Immature natural killer cell (primary cell): ENCODE measurements at places on chromosomes 4 and X.
A peak's percentile ranks its signal among the peaks of the same experiment; 100 is the strongest.

GRCh38 chr4:134735901-134736300 is 534.3 kb upstream of the PABPC4L start:
- no peaks in the 10 kb centered on the region for H3K27me3 ChIP-seq
- no peak overlapping the region for H3K4me3 ChIP-seq
- H3K4me1 ChIP-seq: no peaks in the 10 kb centered on the region
- no peak overlapping the region for H3K27ac ChIP-seq
- H3K36me3 ChIP-seq: no peaks in the 10 kb centered on the region

DNA sequence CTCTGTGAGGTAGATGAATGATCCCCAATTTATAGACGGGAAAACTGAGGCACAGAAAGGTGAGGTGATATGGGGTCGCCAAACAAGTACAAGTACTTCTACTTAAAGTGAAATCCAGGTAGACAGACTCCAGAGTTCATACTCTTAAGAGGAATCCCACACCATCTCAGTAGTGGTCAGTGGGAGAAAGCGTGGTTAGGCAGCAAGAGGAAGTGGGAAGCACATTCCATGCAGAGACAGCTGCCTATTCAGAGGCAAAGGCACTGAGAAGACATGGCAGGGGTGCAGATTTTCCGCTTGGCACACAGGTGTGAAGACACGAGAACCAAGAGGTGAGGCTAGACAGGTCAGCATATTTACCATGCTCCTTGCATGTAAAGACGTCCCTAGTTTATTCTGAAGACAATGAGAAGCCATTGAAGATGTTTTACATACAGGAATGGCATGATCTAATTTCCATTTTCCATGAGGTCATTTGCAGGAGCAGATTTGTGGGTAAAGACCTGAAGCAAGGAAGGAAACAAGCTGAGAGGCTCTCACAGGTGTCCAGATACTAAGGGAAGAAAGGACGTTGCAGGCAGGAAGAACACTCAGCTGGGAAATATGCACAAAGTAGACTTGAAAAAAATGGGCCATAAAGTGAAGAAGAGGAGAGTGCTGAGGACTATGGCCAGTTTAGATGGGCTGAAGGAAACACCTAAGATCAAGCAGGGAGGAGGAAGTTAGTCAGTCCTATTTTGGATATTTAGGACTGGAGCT is 17.3 kb upstream of the CLNK start:
- H3K4me1 ChIP-seq: peaks cover 5% of the 10 kb centered on the region
- no peak for DNase-seq
- H3K36me3 ChIP-seq: no peaks in the 10 kb centered on the region
- no peak overlapping the region for H3K27ac ChIP-seq

GRCh38 chr4:104025251-104025650 is 305.5 kb upstream of the TACR3 start:
- H3K36me3 ChIP-seq: no peaks in the 10 kb centered on the region
- no peak overlapping the region for H3K27ac ChIP-seq
- DNase-seq: no peak
- H3K27me3 ChIP-seq: peaks cover 3% of the 10 kb centered on the region
- no peaks in the 10 kb centered on the region for H3K4me1 ChIP-seq
- H3K4me3 ChIP-seq: no peak overlapping the region

DNA sequence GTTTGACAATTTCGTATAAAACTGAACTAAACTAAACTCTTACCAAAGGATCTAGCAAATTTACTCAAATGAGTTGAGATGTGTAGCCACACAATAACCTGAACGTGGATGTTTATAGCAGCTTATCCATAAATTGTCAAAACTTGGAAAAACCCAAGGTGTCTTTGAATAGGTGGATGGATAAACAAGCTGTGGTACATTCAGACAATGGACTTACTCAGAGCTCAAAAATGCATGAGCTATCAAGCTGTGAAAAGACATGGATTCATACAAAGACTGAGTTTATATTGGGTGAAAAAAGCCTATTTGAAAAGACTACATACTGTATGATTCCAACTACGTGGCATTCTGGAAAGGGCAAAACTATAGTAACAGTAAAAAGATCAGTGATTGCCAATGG is 69.5 kb downstream of the LARP1B start:
- H3K4me1 ChIP-seq: no peaks in the 10 kb centered on the region
- no peaks in the 10 kb centered on the region for H3K27me3 ChIP-seq
- DNase-seq: no peak
- no peak overlapping the region for H3K4me3 ChIP-seq
- no peak overlapping the region for H3K27ac ChIP-seq

DNA sequence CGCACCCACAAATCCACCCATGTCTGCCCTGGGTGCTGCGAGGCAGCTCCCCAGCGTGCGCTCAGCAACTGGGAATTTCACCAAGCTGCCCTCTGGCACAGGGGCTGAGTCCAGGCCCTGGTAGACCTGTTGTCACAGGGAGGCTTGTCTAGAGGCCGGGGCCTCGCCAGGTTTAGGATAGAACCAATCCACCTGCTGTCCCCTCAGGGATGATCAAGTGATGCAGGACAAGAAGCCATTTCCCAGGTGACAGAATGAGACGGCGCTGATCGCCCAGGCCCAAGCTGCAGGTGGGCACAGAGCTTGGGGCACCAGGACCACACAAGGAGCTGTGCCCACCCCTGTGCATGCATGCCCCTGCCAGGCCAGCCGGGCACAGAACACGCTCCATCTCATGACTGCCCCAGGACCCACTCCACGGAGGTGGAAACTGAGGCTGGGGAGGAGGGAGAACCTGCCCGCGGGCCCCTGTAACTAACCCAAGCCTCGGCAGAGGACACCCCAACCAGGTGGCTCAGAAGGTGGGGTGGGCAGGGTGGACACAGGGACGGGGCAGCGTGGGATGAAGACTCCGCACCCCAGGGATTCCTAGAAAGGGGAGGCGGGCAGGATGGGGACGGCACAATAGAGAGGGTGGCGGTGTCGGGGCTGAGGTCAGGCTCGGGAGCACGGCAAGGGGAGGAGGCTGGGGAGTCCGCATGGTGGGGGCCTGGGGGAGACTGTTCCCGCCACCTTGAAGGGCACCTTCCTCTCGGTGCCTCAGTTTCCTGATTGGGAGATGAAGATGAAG is 78.0 kb downstream of the ZFYVE28 start:
- no peak overlapping the region for H3K27ac ChIP-seq
- H3K27me3 ChIP-seq: peaks cover 3% of the 10 kb centered on the region
- DNase-seq: no peak
- peaks cover 11% of the 10 kb centered on the region for H3K4me1 ChIP-seq
- H3K4me3 ChIP-seq: no peak overlapping the region

- peak within 1 kb of the TSS; percentile 75 for H3K4me3 ChIP-seq
- H3K4me1 ChIP-seq: peaks cover 3% of the 10 kb centered on the region
- no peak within 1 kb of the TSS for H3K27ac ChIP-seq
- H3K36me3 ChIP-seq: no peaks in the 10 kb centered on the region
- H3K27me3 ChIP-seq: peaks cover 6% of the 10 kb centered on the region
- DNase-seq: peak; percentile 15
Observed at GRCh38 chrX:51332188-51332942, at the start of gene NUDT10. NUDT10 (plus strand) TSS chrX:51332822; CDS start chrX:51332966, 144 bp downstream.

- DNase-seq: no peak
- H3K4me1 ChIP-seq: no peaks in the 10 kb centered on the region
- H3K27ac ChIP-seq: no peak overlapping the region
- no peaks in the 10 kb centered on the region for H3K36me3 ChIP-seq
- H3K4me3 ChIP-seq: no peak overlapping the region
Observed at GRCh38 chr4:120025516-120025915, 41.1 kb downstream of the MAD2L1 start.

GRCh38 chrX:49071877-49072711 is 1.7 kb downstream of the PRAF2 start:
- peak overlapping the region; percentile 41 for H3K27ac ChIP-seq
- peaks cover 5% of the 10 kb centered on the region for H3K27me3 ChIP-seq
- no peak for DNase-seq
- H3K4me1 ChIP-seq: no peaks in the 10 kb centered on the region
- no peaks in the 10 kb centered on the region for H3K36me3 ChIP-seq
- H3K4me3 ChIP-seq: peak overlapping the region; percentile 81

DNA sequence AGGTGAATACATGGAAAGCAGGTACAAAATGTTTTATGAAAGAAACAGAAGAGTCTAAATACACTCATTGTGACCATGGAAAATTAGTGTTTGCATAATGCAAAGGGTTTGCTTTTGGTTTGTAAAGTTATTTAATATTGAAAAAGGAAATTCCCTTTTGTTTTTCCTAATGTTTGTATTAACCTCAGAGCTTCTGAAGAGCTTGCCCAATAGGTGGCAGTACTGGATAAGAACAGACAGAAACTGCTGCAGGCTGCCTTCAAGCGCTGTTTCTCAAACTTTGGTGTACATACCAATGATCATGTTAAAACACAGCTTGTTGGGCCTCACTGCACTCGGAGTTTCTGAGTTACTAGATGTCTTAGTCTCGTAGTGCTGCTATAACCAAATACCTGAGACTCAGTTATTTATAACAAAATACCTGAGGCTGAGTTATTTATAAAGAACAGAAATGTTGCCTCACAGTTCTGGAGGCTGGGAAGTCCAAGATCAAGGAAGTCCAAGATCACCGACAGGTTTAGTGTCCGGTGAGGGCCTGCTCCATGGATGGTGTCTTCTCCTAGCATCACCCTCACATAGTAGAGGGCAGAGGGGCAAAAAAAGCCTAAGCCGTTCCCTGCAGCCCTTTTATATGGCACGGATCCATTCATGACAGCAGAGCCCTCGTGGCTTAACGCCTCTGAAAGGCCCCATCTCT is 54.2 kb downstream of the SUPT20HL2 start:
- no peak overlapping the region for H3K4me3 ChIP-seq
- H3K27ac ChIP-seq: no peak overlapping the region
- no peaks in the 10 kb centered on the region for H3K36me3 ChIP-seq
- no peak for DNase-seq

GRCh38 chr4:85151371-85151770 is 184.9 kb upstream of the WDFY3 start:
- H3K4me1 ChIP-seq: no peaks in the 10 kb centered on the region
- no peaks in the 10 kb centered on the region for H3K36me3 ChIP-seq

DNA sequence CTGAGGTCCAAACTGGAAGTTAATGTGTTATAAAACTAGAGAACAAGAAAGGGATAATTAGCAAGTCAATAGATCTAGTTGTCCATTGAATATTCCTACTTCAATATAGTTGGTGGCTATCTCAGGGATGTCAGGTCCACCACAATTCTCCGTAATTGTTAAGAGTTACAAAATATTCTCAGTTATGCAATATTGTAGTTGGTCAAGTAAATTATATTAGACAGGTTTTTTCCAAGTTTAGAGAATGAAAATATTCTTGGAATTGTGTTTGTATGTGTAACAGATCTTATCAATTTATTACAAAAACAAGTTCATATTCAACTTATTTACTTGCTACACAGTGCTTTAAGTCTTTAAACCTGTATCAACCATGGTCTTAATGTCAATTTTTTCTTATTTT is 547.4 kb downstream of the SPRY1 start:
- DNase-seq: no peak
- no peak overlapping the region for H3K4me3 ChIP-seq
- no peaks in the 10 kb centered on the region for H3K36me3 ChIP-seq
- no peaks in the 10 kb centered on the region for H3K4me1 ChIP-seq
- no peak overlapping the region for H3K27ac ChIP-seq

GRCh38 chr4:166482758-166483157 is 609.7 kb downstream of the TLL1 start:
- no peak overlapping the region for H3K27ac ChIP-seq
- no peaks in the 10 kb centered on the region for H3K27me3 ChIP-seq
- no peak for DNase-seq
- no peak overlapping the region for H3K4me3 ChIP-seq
- H3K36me3 ChIP-seq: no peaks in the 10 kb centered on the region
- no peaks in the 10 kb centered on the region for H3K4me1 ChIP-seq

DNA sequence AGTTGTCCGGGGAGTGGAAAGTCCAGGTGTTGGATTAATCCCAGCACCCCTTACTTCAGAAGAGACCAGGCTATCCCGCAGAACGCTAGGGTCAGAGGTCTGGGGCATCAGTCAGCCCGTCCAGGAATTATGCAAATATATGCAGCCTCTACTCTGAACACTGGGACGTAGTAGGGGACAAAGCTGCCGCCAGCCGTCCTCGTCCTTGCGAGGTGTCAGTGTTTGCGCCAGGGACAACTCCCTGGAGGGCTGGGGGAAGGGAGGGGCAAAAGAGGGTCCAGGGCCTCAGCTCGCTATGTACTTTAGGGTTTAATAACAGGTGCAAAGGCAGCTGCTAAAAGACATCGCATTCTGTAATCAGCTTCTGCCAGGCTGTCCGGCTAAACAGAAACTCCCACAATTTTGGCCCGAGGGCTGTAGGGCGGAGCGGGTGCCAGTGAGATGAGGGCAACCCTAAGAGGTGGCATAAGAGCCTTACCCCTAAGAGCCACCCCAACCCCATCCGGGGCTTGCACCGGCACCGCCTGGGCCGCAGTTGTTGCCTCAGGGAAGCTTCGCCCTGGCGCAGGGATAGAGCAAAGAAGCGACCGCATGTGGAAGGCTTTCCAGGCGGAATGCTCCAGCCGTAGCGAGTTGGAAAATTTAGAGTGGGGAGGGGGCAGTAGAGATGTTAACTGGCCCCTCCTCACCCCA is 8.4 kb downstream of the HAND2 start:
- no peak for DNase-seq
- no peak overlapping the region for H3K27ac ChIP-seq
- H3K36me3 ChIP-seq: peaks cover 13% of the 10 kb centered on the region

GRCh38 chr4:85302756-85303155 is 172.2 kb upstream of the ARHGAP24 start:
- no peaks in the 10 kb centered on the region for H3K4me1 ChIP-seq
- peaks cover 3% of the 10 kb centered on the region for H3K36me3 ChIP-seq
- H3K4me3 ChIP-seq: no peak overlapping the region

- no peaks in the 10 kb centered on the region for H3K4me1 ChIP-seq
- H3K27me3 ChIP-seq: peaks cover 1% of the 10 kb centered on the region
- no peak for DNase-seq
- H3K27ac ChIP-seq: no peak overlapping the region
- no peak overlapping the region for H3K4me3 ChIP-seq
Observed at GRCh38 chrX:14956813-14957582, 83.8 kb downstream of the MOSPD2 start.

GRCh38 chr4:129014566-129015509 is 78.5 kb downstream of the SCLT1 start:
- no peaks in the 10 kb centered on the region for H3K27me3 ChIP-seq
- H3K36me3 ChIP-seq: peaks cover 55% of the 10 kb centered on the region
- peaks cover 9% of the 10 kb centered on the region for H3K4me1 ChIP-seq
- H3K27ac ChIP-seq: no peak overlapping the region
- H3K4me3 ChIP-seq: no peak overlapping the region

GRCh38 chr4:109125084-109125483 is 177.4 kb downstream of the COL25A1 start:
- H3K4me3 ChIP-seq: no peak overlapping the region
- H3K4me1 ChIP-seq: no peaks in the 10 kb centered on the region
- H3K27me3 ChIP-seq: peaks cover 2% of the 10 kb centered on the region
- no peak for DNase-seq

GRCh38 chr4:182421753-182422152 is 178.6 kb downstream of the TENM3 start:
- H3K27me3 ChIP-seq: no peaks in the 10 kb centered on the region
- no peak for DNase-seq
- H3K36me3 ChIP-seq: no peaks in the 10 kb centered on the region
- H3K4me3 ChIP-seq: no peak overlapping the region
- H3K4me1 ChIP-seq: no peaks in the 10 kb centered on the region

- no peak overlapping the region for H3K4me3 ChIP-seq
- no peak for DNase-seq
- no peak overlapping the region for H3K27ac ChIP-seq
- H3K27me3 ChIP-seq: no peaks in the 10 kb centered on the region
- H3K36me3 ChIP-seq: no peaks in the 10 kb centered on the region
Observed at GRCh38 chrX:3567686-3568085, 145.8 kb downstream of the PRKX start.

- H3K36me3 ChIP-seq: no peaks in the 10 kb centered on the region
- peaks cover 3% of the 10 kb centered on the region for H3K27me3 ChIP-seq
- H3K4me1 ChIP-seq: peaks cover 25% of the 10 kb centered on the region
- no peak overlapping the region for H3K4me3 ChIP-seq
Observed at GRCh38 chr4:182922501-182923284, 5.5 kb upstream of the DCTD start.

- no peaks in the 10 kb centered on the region for H3K36me3 ChIP-seq
- peak; percentile 38 for DNase-seq
- no peaks in the 10 kb centered on the region for H3K4me1 ChIP-seq
- no peaks in the 10 kb centered on the region for H3K27me3 ChIP-seq
Observed at GRCh38 chr4:123102897-123103471, 180.6 kb upstream of the NUDT6 start.
